Left ventricle myocardium inferior (tissue), 1 donor: ENCODE measurements at places on chromosomes 7 and 10. TPM values are rescaled to one million over a fixed set of nuclear protein-coding genes. Genes with fewer than 3 reads are reported as not detected.
A peak's percentile ranks its signal among the peaks of the same experiment; 100 is the strongest.

The SLC18A3 gene
- not detected for total RNA-seq

DNA sequence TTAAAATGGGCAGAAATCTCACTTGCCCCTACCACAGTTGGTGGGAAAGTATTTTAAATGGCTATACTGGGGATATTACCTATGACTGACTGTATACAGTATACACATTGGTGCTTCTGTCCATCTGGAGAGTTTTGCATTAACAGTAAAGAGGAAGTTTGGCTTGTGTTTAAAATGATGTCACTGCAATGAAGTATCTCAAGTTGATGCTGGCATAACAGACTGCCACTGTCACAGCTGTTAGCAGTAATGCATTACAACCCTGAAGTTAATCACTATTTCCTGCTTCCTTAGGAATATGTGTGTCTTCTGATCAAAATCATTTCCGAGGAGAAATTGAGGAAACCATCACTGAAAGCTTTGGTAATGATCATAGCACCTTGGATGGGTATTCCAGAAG lies 1.9 kb downstream of the DKK1 start:
- DNase-seq = no peak

GRCh38 chr10:3961082-3961481 lies 176.1 kb upstream of the KLF6 start:
- no peak for DNase-seq

DNA sequence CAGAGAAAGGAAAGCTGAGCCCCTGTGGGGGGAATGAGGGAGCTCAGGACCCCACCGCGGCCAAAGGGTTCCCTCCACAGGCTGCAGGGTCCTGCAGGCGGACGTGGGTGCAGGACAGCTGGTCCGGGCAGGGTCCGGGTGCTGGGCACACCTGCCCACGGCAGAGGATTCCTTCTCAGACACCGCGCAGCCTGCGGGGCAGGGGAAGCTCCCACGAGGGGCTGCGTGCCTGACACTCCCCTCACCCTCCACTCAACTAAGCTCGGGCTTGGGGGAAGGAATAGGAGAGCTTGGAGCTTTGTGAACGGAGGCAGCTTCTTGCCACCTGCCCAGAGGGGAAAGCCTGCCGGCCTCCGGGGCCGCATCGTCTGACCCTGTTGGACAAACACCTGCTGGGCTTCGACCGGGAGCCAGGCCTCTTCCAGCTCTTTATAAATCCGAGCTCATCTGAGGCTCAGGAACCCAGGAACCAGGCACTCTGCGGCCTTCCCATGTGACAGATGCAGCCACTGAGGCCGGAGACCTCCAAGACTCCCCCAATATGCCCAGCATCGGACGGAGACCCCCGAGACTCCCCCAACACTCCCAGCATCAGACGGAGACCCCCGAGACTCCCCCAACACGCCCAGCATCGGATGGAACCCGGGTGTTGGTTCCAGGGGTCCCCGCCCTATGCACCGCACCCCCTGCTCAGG lies 97.3 kb downstream of the PDGFA start:
- no peak for DNase-seq

DNA sequence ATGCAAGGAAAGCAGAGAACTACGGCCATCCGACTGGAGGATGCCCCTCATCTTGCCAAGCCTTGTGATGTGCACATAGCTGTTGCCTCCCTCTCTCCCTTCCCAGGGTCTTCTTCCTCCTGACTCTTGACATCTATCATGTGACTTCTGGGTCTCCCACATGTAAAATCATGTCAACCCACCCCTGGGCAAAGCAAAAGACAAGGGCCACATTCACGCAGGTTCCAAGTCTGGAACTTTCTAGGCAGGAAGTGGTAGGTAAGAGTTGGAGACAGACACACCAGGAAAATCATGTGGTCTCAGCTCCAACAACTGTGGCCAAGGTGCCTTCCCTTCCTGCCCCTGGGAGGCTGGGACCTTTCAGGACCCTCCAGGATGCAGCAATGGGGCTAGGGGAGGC lies 187.3 kb downstream of the CXCL12 start:
- DNase-seq = no peak

- DNase-seq = peak; percentile 60
These were observed 144.5 kb downstream of the RNF216 start for GRCh38 chr7:5636914-5637313.

- DNase-seq = no peak
These were observed 35.9 kb upstream of the ASAH2 start for GRCh38 chr10:50286996-50287803.

The PITX3 gene
- total RNA-seq = 0.85 TPM

- DNase-seq = no peak
These were observed 388.4 kb upstream of the FZD8 start for GRCh38 chr10:36030516-36030915.

The AKR1C4 gene
- not detected for total RNA-seq

The EGR2 gene
- total RNA-seq = 0.52 TPM

The ZNF804B gene
- not detected for total RNA-seq

The AUTS2 gene
- total RNA-seq = 10.5 TPM

DNA sequence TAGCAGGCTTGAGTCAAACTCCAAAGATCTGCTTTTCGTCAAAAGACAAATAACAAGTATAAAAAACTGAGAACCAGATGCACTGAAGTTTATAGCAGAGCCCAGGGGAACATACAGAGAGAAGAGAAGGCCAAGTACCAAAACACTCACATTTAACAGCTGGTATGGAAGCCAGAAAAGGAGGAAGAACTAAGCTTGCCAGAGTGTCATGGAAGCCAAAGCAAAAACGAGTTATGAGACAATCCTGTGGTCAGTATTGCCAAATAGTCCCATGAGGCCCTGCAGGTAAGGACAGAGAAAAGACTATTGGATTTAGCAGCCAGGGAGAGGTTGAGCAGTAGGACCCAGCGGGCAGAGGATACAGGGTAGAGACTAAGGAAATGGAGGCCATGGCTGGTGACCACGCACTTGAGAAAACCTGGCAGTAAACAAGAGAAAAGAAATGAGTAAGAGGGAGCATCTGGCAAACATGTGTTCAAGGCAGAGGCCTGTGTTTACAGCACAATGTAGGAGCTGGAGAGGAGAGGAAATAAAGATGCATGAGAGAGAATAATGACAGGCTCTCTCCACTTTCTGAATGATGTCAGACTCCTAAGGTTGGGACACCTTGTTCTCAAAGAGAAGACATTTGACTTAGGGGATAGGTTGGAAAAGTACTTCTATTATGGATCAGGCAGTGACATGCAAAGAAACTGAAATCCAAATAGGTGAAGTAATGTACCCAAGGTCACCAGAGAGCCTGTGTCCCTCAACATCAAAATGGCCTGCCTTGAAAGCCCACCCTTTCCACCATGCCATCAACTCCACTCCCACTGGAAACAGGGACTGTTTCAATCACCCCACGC lies 9.1 kb downstream of the CREB3L2 start:
- DNase-seq = peak; percentile 59

DNA sequence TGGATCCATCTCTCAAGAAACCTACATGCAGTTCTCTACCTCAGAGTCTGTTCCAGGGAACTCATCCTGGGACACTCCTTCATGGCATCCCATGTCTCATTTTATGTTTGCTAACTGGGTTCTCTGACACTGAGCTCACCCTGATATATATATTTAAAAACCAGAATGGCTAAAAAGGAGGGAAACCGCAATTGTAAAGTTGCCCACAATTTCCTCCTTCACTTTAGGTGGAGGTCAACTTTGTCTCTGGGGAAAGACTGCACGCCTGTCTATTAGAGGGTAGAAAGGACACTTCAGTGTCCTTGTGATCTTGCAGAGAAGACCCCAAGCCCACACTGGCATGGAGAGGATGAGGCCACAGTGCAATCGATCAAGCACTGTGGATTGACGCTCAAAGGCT lies 131.7 kb downstream of the TEX36 start:
- DNase-seq = no peak

DNA sequence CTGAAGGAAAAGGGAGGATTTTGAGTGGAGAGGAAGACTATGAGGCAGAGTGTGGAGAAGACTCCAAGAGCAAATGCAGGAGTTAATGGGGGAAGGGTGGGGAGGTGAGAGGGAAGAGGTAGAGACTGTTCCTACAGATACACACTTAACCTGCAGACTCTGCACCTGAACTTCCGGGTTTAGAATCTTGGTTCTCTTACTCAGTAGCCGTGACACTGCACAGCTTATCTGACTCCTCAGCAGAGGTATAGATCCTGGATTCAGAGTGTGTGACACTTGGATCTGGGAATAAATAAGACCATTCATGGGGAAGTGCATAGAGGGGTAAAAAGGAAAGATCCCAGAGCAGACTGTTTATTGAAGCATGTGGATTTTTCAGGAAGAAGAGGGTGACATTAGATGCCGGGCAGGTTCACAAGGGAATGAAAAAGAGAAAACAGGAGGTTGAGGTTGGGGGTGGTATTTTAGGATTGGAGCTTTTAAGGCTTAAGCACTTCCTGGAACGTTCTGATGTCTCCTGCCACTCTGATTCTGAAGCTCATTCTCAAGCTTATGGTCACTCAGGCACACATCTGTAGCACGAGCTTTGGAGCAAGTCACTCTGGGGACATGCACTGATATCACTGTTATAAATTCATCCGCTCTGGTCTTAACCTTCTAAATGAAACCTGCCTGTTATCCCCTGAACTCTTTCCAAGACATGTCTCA lies 5.7 kb upstream of the ZC3HAV1L start:
- no peak for DNase-seq

- no peak for DNase-seq
These were observed 270.1 kb downstream of the TCERG1L start for GRCh38 chr10:131041441-131041840.
